Uterus (tissue), 4 donors: ENCODE measurements at places on chromosomes 2 and 18. TPM values are rescaled to one million over a fixed set of nuclear protein-coding genes. Genes with fewer than 3 reads are reported as not detected.

The WNT6 gene
- 2.1 TPM for total RNA-seq

DNA sequence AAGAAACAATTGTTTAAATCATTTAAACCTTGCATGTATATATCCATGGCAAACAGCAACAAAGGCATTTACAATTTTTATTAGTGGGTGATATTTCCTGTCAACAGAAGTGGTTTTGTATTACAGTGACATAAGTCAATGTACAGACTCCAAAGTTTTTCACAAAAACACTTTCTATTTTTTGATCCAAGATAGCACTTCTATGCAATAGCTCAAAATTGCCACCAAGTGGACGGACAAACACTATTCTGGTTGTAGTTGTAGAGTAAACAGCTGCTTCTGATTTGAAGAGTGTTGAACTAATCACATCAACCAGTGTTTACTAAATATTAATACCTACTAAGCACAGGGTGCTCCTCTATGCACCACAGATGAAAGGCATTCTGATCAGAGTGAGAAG, 421.4 kb downstream of the NCKAP5 start:
- no peaks in the 10 kb centered on the region for H3K36me3 ChIP-seq
- no peaks in the 10 kb centered on the region for H3K27me3 ChIP-seq
- no peak overlapping the region for H3K27ac ChIP-seq
- no peaks in the 10 kb centered on the region for H3K4me1 ChIP-seq
- no peak for DNase-seq
- no peak overlapping the region for H3K4me3 ChIP-seq

The GCA gene
- total RNA-seq: 3.8 TPM

The POTEI gene
- total RNA-seq: not detected

The LAMA1 gene
- 13.5 TPM for total RNA-seq

The WDR54 gene
- not detected for total RNA-seq

The CYP27A1 gene
- total RNA-seq: 4.1 TPM

- H3K27me3 ChIP-seq: no peaks in the 10 kb centered on the region
- H3K4me1 ChIP-seq: no peaks in the 10 kb centered on the region
- no peak overlapping the region for H3K27ac ChIP-seq
Measured at GRCh38 chr18:24315170-24315569, 82.5 kb downstream of the OSBPL1A start.

- no peak overlapping the region for H3K4me3 ChIP-seq
- no peak overlapping the region for H3K27ac ChIP-seq
- DNase-seq: no peak
Measured at GRCh38 chr18:22913861-22914260, 19.3 kb upstream of the RBBP8 start.
